Left forelimb (tissue), 1 donor: ENCODE measurements at places on chromosomes 3 and 15.

DNA sequence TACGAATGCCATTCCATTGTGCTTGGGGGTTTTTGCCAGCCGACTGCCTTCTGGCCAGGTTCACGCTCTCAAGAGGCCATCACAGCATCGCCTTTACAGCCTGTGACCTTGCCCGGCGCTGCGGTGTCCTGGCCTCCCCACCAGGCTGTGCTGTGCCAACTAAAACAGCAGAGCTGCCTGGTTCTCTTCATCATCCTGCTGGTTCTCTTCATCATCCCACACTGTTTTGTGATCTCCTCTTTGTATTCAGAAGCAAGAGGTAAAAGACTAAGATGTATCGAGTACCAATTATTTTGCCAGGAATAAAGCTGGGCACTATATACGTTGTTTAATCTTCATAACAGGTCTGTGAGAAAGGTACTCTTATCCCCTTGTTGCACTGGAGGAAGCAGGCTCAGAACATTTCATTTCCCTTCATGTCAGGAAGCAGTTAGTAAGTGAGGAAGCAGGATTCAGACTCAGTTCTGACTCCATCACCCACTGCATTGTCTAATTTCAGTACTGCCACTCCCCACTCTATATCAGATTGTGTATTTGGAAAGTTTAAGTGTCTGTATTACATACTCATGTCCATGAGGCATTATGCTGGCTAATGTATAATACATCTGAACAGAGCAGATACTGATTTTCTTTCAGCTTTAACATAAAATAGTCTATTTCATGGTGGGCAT is 92.7 kb downstream of the LRRC28 start:
- no peak for DNase-seq

DNA sequence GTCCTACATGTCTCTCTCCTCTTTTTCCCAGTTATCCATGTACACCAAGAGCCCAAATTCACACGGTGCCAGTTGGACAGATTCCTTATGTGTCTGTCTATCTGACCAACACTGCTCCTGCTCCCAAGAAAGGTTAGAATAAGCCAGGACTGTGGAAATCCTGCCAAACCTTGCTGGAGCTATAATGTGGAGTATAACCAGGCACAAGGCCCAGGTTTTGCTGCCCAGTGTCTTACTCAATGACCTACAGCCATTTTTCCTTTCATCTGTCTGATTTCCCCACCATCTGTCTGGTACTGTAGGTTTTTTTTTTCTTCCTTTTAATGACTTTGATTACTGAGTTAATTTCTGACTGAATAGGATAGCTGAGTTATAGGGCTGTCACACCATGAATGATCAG is 26.5 kb upstream of the MINDY4B start:
- no peak for DNase-seq

DNA sequence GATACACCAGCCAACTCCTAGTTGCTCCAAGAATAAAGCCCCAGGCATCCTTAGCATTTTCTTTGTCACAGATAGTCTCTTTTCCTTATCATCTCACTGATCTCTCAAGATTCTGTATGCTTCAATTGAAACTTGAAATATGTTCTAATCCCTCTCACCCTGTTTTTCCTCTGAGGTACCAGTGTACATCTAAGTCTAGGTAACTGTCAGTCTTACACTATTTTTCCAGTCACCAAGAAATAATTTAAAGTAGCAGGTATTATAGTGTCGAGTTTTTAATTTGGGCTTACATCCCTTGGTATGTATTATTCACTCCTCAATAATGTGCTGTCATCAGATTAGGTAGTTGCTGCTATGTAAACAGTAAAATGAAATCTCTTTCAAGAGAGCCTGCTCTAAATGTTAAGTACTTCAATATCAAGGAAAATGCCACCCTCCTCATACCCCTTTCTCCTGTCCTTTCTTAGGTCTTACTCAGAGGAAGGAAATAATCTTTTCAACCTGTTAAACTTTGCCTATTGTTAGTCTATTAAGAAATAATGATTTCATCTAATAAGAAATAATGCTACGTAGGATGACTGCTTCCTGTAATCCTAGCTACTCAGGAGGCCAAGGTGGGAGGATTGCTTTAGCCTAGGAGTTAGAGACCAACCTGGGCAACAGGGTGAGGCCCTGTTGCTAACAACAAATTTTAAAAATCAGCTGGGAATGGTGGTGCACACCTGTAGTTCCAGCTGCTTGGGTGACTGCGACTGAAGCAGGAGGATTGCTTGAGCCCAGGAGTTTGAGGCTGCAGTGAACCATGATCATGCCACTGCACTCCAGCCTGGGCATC is 39.8 kb downstream of the TSC22D2 start:
- no peak for DNase-seq

GRCh38 chr3:116077557-116077956 is 367.7 kb downstream of the LSAMP start:
- no peak for DNase-seq

DNA sequence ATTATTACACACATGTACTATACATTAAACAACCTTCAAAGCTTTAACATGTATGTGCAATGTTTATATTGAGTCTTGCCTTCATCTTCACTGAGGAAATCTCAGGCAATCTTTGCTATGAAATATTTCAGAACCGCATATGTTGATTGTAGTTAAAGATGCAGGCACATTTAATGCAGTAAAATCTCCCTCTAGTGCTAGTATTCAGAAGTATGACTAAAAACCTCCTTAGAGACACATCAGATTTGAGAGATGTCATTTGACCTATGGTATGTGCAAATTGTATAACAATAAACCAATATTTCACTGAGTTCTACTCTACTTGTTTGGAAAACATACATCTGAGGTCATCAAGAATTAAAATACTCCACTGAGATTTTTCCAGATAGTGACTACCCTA is 123.8 kb upstream of the C15orf61 start:
- DNase-seq: no peak

- no peak for DNase-seq
These were observed 214.9 kb upstream of the ARRDC4 start for GRCh38 chr15:97745481-97746071.

- peak; percentile 83 for DNase-seq
These were observed at the start of gene MYO5C for GRCh38 chr15:52295421-52296001. Gene MYO5C (minus strand): TSS chr15:52295804. CDS start chr15:52295636, 168 bp downstream.

DNA sequence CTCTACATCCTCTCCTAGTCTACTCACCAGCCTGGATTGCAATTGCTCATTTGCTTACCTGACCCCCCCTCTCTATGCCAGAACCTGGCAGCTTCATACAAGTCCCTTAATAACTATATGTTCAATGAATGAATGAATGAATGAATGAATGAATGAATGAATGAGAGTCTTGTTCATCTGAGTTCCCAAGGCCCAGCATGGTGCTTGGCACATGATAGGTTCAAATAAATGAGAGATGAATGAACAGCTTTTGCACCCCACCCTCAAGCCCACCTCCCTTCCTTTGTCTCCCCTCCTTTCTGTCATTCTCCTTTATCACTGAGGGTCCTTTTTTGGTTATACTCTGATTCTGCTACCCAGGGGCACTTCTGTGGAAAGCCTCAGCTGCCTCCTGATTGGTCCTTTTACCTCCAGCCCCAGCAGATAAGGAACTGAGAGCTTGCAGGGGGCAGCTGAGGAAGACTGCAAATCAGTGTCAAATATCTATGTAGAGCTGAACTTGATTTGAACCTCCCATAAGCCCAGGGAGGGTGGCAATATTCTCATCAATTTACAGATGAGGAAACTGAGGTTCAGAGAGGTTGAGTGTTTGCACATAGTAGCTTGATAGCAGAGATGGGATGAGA is 54.1 kb upstream of the CHRNB4 start:
- DNase-seq: no peak

- DNase-seq: no peak
These were observed 67.8 kb downstream of the SLCO3A1 start for GRCh38 chr15:91921188-91921842.

DNA sequence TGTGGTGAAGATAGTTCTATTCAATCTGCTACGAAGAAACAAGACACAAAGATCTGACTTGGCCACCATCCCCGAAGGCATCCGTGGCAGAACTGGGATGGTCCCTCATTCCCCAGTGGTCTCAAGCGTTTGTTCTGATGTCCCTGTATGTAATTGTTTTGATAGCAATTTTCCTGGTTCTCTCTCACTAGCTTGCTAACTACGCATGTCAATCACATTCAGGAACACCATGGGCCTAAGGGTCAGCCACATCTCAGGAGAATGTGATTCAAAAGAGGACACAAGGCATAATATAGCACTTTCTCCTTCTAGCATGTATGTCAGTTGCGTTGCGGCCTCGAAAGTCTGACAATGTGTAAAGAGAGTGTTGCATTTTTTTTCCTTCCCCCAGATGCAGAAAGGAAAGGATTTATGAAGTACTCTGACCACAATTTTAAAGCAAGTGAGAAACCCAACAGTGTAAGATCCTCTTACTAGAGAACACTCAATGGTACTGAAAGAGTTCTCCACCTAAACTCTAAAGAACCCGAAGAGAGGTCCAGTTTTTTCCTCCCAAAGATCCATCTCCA is 32.0 kb upstream of the TCF12 start:
- no peak for DNase-seq

DNA sequence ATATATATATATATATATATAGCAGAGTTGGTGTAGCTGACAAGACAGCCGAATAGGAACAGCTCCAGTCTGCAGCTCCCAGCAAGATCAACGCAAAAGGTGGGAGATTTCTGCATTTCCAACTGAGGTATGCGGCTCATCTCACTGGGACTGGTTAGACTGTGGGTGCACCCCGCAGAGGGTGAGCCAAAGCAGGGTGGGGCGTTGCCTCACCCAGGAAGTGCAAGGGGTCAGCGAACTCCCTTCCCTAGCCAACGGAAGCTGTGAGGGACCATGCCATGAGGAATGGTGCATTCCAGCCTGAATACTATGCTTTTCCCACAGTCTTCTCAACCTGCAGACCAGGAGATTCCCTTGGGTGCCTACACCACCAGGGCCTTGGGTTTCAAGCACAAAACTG is 81.7 kb upstream of the ST3GAL6 start:
- DNase-seq: no peak
